Right ventricle myocardium inferior (tissue), 1 donor: ENCODE measurements at places on chromosomes 7 and 10. TPM values are rescaled to one million over a fixed set of nuclear protein-coding genes. Genes with fewer than 3 reads are reported as not detected.

RNF148 gene
- total RNA-seq, result 0.32 TPM

C10orf105 gene
- 0.05 TPM for total RNA-seq

EBF3 gene
- total RNA-seq, result 7.9 TPM

EPO gene
- not detected for total RNA-seq

CCDC172 gene
- not detected for total RNA-seq

FASTK gene
- total RNA-seq, result 79.2 TPM
